Suppressor macrophage treated with lipopolysaccharide for 4 hours (primary cell): ENCODE measurements at places on chromosomes 6 and 20.

DNA sequence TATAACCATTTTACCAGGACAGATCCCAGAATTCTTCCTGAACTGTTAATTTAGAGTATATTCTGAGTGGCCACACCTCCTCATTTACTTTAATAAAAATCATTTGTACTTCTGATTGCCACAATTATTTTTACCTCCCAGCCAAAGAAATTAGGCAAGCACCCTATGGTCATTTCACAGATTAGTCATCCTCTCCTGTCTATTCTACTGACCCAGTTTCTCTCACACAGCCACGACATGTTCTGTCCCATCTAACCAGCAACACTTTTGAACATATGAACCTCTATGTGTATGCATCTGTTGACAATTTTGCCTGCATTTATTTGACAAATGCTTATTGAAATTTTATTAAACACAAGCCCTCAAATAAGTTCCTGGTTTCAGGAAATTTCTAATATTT, 202.6 kb upstream of the STXBP5 start:
- DNase-seq = peak; percentile 21

- no peak for DNase-seq
These were observed 37.5 kb upstream of the BEND3 start for GRCh38 chr6:107152638-107153430.

- no peak for DNase-seq
These were observed 553.7 kb upstream of the JARID2 start for GRCh38 chr6:14692208-14692607.

DNA sequence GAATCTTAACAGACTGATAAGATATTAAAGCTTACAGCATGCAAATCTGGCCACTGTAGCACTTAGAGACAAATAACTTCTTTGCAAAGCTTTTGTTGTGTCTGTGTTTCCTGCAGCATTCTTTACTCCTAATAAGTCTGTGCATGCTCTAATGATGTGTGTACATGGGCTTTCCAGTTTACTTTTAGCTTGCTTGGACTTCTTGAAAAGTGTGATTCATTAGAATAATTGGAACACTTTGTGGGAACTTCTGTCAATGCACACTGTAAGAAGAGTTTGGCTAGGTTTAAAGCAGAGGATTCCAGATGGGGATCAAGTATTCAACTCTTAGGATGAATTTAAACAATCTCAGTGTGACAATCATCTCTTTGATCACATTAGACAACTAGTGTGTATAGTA, 22.1 kb upstream of the TINAG start:
- DNase-seq = no peak

- DNase-seq = no peak
These were observed 7.8 kb downstream of the SYNGAP1 start for GRCh38 chr6:33427585-33428223.

DNA sequence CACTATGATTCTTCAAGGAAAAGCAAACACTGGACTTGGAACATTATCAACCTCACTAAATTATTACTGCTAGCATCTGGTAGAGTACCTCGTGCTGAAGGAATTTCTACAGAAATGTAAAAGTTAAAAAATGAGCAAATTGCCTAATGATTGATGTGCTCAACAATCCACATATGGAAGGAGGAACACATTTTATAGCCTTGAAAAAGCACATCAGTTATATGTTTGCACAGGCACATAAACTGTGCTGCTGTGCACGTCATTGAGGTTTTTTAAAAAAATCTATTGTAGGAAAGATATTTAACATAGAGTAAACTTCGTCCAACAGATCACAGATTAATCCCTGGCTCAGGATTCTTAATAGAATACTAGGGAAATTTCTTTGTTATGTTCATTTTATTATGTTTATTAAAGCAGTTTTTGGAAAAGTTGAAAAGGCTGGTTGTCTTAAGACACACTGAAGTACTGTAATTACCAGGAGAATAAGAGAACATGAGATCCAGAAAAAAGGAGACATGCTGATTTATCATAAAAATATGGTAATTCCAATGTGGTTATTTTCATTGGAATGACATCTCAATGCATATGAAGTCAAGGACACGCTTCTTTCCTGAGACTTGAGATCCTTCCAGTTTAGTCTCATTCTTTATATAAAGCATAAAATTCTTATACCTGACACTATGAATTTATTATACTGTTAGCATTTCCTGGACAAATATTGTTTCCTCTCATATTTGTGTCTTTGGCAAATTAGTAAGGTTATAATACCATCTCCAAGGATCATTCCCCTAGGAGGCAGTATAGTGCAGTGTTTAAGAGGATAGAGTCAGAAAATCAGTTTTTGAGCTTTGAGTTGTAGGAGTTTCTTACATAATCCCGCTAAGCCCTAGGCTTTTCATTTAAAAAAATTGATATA, 511.1 kb downstream of the TENT5A start:
- peak; percentile 25 for DNase-seq

GRCh38 chr20:62740286-62741141, 31.9 kb downstream of the NTSR1 start:
- peak; percentile 93 for DNase-seq

- DNase-seq = no peak
These were observed 37.9 kb upstream of the BEND6 start for GRCh38 chr6:56916849-56917551.

DNA sequence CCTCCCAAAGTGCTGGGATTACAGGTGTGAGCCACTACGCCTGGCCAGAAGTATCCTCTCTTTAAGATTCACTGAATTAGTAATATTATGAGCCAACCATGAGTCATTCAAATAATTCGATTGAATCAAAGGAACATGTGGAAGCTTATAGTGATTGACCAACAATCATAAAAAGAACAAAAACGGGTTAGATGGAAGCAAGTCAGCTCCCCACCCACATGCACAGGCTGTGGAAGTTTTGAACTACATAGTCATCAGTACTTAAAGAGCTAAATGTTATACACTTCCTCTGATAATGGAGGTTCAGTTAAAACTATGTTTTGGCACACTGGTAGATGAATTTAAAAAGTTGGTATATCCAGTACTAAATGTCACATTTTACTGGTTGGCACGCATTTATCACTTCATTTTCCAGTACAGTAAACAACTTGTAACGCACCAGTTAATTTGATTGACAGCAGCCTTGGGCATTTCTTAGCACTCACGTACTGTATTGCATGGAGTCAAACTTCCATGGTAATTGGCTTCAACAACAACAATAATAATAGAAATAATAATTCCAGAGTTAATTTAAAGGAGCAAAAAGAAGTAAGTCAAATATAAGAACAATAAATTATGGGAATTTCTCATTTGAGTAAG, 1107.3 kb upstream of the MAP3K7 start:
- DNase-seq = no peak

GRCh38 chr20:10927011-10927583, 253.3 kb upstream of the JAG1 start:
- no peak for DNase-seq

DNA sequence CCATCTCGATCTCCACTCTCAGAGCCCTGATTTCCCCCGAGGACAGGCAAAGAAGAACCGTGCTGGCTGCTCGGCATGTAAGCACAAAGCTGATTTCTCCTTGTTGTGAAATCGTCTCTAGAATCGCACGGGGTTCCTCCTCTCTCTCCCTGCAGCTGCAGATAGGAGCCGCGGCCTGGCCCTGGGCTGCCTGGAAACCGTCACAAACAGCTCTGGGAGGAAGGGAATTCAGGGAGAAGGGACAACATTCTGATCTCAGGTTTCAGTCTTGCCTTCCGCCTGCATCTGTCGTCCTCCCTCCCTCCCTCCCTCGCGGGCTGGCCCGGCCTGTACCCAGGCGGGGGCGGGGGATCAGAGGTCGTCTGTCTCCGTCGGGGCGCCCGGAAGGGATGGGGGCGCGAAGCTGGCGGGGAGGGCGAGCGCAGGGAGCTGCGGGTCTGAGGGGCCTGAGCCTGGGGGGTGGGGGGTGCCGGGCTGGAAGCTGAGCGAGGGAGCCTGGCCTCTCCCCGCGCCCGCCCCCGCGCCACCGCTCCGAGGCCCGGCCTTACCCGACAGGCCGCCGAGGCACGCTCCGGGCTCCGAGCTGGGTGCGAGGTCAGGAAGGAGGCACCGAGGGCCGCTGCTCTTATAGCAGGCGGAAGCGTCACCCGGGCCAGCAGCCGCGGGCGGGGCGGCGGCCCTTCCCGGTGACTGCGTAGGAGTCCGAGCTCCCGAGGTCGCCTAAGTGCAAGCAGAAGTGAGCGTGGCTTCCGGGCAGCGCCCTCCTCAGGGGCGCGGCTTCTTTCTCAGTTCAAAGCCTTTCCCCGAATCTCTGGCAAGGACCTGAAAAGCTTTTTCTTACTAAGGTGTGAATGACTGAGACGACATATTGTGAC, at the start of gene SERPINB1:
Gene SERPINB1, minus strand, starts transcription at position 600 of the 875 bp plus-strand sequence. CDS start 1,277 bp downstream, outside the sequence.
- peak; percentile 99 for DNase-seq

DNA sequence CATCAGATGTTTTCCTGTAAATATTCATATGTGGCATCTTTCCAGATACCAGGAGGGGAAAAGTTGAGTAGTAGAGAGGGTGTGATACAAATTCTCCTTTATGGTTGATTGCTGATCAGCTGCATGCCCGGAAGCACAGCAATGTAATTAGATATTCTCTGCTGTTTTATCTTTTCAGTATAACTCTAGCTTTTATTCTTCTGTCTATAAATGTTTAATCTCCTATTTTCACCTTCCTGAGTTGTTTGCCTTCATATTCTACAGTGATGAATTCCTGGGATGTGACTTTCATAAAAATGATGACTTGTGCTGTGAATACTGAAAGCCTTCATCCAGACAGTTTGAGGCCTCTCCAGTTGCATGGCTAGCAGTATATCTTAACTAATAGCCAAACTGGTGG, 53.7 kb downstream of the SH3BGRL2 start:
- DNase-seq = no peak

- DNase-seq = peak; percentile 64
These were observed 59.6 kb downstream of the RAB44 start for GRCh38 chr6:36757206-36757605.
